ENCODE measurements at places on chromosomes 16 and 17.
A peak's percentile ranks its signal among the peaks of the same experiment; 100 is the strongest.

GRCh38 chr17:83145831-83146230, 66.4 kb downstream of the METRNL start:
- no peak for DNase-seq

DNA sequence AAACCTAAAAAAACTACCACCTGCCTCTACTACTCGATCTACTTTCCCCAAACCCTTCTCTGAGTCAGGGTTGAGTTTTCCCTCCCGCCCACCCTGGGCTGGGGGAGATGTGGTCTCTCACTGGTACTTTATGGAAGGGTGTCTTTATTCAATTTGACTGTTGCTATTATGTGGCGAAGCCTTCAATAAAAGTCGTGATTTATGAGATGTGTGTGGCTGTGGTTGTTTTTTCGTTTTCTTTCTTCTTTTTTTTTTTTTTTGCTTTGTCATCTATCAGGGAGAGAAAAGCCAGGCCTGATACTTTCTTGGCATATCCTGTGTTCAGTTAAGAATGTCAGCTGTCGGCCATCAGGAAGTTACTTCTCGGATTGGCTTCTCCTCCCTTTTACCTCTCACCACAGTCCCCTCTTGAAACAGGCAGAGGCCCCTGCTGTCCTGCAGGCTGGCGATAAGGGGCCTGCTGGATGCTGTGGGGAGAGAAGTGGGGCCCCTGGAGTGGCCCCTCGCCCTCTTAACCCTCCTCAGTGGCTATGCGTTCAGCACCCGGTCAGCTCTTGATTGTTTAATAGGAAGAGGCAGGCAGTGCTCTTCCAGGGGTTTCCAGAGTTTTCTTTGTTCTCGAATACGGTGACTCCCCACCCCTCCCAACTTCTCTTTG, 123.0 kb downstream of the MSI2 start:
- DNase-seq, result no peak

- DNase-seq, result no peak
These were observed 128.7 kb downstream of the TANGO6 start for GRCh38 chr16:68972013-68972412.

DNA sequence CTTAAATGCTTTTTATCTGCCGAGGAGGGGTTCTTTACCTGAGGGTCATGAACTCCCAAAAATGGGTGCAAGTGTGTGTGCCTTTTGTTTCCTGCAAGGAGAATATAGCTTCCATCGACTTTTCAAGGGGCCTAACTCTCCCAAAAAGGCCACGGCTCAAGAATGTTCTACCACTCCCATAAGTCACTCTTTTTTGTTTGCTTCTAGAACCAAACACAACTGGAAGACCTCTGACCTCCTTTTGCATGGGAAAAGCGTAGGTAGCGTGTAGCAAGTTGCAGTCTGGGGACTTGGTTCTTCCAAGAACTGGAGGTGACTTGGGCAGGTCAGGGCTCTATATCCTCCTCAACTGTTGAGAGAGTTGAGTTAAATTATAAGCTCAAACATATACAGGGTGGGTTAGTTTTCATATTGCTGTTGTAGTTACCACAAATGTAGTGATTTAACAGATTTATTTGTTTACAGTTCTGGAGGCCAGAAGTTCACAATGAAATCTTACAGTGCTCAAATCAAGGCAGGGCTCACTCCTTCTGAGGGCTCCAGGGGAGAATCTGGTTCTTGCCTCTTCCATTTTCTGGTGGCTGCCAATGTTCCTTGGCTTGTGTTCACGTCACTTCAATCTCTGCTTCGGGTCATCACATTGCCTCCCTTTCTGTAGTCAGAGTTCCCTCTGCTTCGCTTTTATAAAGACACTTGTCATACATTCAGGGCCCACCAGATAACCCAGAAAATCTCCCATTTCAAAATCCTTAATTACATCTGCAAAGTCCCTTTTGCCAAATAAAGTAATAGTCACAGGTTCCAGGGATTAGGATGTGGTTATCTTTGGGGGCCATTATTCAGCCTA, 1.4 kb downstream of the TMEM97 start:
- no peak for DNase-seq

GRCh38 chr17:69466451-69466850, 52.0 kb downstream of the MAP2K6 start:
- DNase-seq, result no peak

GRCh38 chr16:87784812-87785211, 19.0 kb upstream of the KLHDC4 start:
- DNase-seq, result no peak

DNA sequence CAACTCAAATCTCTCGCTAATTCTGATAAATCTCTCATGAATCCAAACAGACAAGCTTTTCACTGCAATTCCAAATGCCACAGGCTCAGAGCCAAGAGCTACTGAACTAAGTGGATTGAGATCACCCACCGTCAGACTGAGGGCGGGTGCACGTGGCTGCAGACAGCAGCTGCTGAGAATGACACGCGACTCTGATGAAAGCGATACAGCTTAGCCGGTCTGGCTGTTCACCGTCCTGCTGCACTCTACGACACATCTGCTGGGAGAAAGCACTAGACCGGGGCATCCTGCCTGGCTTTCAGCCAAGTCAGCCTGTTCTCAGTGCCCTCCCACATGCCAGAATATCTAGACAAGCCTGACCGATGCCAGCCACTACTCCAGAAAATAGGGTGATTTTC, 42.6 kb downstream of the KLHDC4 start:
- peak; percentile 16 for DNase-seq

DNA sequence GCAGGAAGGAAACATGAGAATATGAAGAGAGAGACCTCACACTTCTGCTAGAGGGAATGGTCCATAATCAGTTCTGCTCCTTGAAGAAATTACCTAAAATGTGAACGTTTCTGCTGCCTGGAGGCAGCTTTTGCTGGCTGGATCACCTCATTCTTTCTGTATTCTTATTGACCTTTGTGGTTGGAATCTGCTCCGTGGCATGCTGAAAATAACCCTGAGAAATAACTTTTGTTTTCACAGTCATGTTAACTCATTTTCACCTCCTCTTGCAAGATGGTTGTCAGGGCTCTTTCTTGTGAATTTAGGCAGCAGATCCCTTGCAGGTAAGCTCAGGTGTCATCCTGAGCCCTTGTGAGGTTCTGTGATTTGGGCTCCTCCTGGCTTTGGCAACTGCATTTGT, 70.2 kb downstream of the IRF8 start:
- no peak for DNase-seq

DNA sequence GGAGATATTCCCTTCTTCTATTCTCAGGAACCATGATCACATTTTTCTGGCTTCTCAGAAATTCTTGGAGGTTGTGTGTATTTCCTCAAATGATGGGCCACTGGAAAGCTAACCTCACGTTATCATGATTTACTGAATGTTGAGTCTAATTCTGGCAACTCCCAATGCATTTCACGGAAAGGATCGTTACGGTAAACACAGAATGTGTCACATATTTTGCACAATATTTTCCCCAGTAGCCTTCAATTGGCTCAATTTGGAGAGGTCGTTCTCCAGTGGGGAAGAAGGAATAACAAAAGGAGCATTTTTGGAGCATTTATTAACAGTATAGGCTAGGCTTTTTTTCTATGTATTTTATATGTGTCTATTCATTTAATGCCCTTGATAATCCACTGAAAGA, 450.3 kb downstream of the HAPSTR1 start:
- DNase-seq, result no peak

- DNase-seq, result no peak
These were observed 9.4 kb downstream of the THRA start for GRCh38 chr17:40072040-40072734.

DNA sequence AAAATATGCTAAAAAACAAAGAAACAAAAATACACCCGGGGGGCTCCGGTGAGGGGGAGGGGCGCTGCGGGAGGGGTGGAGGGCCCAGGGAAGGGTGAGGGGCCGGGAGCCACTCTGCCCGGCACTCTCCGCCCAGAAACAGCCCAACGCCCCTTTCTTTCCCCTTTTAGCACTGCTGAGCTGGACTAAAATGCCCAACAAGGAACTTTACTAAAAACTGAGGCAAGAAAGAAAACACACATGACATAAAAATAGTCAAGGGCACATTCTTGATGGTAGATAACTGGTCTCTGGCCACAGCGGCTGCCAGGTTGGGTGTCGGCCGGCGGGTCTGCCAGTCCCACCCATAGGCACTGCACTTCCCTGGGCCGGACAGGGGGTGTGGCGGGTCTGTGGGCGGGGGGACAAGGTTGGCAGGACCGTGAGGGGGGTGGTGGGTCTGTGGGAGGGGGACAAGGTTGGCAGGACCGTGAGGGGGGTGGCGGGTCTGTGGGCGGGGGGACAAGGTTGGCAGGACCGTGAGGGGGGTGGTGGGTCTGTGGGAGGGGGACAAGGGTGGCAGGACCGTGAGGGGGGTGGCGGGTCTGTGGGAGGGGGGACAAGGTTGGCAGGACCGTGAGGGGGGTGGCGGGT, 20.9 kb downstream of the METRNL start:
- no peak for DNase-seq

- DNase-seq, result no peak
These were observed 308.1 kb upstream of the ZFHX3 start for GRCh38 chr16:73355981-73356380.

DNA sequence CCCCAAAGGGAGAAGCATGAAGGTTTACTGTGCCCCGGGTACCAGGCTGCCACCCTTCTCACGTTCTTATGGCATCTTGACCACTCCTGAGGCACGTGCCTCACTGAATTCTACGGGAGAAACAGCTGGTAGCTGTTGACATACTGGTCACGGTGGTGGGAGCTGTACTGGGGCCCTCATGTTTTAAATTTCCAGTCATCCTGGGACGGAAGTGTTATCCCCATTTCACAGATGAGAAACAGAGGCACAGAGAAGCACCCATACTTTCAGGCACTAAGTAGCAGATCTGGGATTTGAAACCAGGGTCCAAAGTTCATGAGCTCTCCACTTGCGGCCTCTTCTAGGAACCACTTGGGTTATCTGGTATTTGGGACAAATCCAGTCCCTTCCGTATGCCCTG, 26.3 kb upstream of the DOC2B start:
- DNase-seq, result no peak

DNA sequence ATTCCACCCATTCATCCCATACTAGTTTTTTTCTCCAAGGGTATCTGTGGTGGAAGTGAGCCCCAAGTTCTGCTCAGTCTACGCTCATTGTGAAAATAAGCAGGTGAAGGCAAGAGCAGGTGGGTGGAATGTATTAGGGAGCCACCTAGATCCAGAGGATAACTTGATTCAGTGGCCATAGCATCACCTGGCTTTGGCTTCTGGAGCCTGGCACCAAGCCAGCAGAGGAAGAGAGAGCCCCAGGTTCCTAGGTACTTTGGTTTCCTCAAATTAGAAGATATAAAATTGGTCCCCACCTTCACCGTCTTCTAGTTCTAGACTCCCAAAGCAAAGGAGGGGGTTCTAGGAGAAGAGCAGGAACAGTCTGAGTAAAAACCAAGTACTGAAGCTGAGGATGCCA, 4.1 kb downstream of the FXR2 start:
- no peak for DNase-seq

GRCh38 chr16:87764600-87765472, 950 bp downstream of the KLHDC4 start:
- DNase-seq, result peak; percentile 17

DNA sequence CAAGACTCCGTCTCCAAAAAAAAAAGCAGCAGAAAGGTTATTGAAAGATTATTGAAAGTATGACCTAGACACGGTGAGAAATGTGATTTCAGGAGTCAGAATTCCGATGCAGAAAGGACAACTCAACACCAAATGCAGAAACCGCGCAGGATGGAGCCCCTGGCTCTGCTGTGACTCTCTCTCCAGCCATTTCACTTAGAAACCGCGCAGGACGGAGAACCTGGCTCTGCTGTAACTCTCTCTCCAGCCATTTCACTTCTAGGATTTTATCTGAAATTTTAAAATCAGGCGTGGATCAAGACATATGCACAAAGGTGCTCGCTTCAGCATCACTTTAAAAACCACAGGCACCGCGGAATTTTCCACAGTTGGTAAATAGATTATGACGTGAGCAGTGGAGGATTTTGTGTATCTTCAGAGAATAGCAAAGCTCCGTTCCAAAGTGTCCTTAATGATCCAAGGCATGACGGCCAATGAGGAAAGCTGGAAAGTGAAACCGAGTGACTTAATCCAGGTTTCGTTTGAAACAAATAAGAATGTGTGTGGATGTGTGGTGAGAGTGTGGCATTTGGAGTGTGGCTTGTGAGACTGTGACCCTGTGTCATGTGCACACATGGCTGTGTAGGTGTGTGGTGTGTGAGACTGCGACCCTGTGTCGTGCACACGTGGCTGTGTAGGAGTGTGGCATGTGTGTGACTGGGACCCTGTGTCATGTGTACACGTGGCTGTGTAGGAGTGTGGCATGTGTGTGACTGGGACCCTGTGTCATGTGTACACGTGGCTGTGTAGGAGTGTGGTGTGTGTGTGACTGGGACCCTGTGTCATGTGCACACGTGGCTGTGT, 9.5 kb downstream of the UTS2R start:
- no peak for DNase-seq

DNA sequence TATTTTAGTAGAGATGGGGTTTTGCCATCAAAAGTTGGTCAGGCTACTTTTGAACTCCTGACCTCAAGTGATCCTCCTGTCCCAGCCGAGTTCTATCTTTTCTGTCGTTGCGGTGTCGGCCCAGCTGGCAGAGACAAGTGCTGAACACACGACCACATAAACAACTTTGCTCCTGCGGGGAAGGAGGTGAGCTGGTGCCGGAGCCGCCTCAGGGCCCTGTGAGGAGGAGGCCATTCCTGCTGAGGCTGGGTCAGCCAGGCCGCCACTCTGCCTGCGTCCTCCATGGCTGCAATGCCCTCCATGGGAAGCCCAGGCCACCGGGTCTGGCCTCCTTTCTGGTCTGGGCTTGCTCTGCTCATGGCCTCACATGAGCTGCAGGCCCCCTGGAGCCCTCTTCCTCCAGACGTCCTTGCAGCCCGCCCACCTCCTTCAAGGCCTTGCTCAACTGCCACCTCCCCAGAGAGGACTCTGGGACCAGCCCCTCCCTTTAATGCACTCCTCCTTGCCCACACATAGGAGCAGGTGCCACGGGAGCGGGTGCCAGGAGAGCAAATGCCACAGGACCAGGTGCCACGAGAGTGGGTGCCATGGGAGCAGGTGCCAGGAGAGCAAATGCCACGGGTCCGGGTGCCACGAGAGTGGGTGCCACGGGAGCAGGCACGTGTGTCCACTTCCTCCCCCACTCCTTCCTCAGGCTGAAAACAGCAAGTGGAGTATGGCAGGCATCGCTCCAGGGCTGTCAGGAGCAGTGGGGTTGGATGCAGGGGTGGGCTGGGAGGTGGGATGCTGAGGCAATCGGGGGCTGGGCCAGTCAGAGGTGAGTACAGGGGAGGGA, 28.4 kb upstream of the CBFA2T3 start:
- DNase-seq, result no peak

GRCh38 chr17:47620503-47621245, 29.0 kb upstream of the KPNB1 start:
- no peak for DNase-seq

DNA sequence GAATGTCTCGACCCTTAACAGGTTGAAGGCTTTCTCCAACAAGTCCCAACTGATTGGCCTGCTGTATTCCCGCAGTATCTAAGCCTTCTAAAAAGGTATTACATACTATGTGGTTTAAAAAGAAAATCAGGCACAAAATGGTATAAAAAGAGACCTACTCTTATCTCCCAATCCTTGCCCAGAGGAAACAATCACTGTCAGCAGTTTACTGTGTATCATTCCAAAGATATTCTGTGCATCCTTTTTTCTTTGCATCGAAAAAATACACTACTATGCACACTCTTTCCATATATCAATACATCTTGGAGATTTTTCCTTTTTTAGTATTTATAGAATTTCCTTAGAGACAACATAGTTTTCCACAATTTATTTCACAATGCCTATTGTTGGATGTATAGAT, 118.8 kb upstream of the TBX2 start:
- DNase-seq, result no peak

Data from stimulated activated CD8-positive, alpha-beta memory T cell treated with anti-CD3 and anti-CD28 coated beads, Interleukin-7, amount 100 ng/mL, for 4 hours (primary cell).